ENCODE measurements at places on chromosomes 11 and 22. TPM values are rescaled to one million over a fixed set of nuclear protein-coding genes. Genes with fewer than 3 reads are reported as not detected.

Gene POTEH
- not detected for total RNA-seq

Gene TBX10
- not detected for total RNA-seq

Gene FAM227A
- 3.4 TPM for total RNA-seq

DNA sequence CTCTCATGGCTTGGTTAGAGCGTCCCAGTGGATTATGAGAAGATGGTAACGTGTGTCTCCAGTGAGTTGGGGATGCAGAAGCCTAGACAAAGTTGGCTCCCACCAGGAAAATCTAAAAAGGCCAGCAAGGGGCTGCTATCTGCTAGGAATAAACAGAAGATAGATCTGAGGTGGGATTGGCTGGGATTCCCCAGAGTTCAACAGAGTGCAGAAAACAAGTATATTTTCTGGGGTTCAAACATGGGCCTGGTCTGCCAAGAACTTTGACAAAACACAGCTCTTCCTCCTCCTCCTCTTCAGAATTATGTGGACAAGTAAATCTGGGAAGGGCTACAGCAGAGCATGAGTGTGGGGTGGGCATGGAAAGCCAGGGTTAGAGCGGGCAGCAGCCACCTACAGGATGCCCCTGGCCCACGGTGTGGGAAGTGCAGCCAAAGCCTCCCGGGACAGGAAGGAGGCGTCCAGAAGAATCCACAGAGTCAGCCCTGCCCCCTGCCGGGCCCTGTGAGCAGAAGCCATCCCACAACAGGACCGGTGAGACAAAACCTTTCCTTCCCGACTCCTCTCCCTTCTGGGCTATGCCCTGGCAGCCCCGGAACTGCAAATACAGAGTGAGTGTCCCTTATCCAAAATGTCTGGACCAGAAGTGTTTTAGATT is 67.1 kb downstream of the CD82 start:
- DNase-seq, result no peak

- DNase-seq, result peak; percentile 10
These were observed 1421.2 kb upstream of the RAG2 start for GRCh38 chr11:38019072-38019775.

DNA sequence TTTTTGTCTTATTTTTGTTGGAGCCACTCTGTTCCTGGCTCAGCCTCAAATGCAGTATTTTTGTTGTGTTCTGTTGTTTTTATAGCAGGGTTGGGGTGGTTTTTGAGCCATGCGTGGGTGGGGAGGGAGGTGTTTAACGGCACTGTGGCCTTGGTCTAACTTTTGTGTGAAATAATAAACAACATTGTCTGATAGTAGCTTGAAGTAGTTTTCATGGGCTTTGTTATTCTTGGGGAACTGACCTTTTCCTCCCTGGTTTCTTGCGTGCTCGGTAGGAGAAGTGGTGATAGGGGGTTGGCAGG is 6.0 kb upstream of the MCM5 start:
- no peak for DNase-seq

GRCh38 chr11:8329336-8329735 is 65.7 kb upstream of the LMO1 start:
- DNase-seq, result no peak
